ENCODE measurements at places on chromosomes 2 and 18.

DNA sequence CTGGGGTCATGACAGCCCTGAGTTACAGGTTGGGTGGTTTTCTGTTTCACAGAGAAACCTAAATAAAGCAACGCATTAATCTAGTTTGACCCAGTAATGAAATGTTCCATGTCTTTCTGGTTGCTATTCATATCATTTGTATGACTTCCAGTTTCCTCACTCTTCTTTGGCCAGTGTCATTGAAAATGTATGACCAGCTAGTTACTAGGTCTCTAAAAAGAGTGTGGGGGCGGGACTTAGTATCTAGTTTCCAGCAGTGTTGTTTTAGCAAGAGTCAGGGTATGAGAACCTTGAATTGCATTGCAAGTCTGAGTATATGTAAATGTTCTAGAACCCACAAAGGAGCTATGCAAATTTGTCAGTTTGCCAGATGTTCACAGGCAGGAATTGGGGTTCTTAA lies 47.7 kb downstream of the SLC9A2 start:
- DNase-seq = no peak

DNA sequence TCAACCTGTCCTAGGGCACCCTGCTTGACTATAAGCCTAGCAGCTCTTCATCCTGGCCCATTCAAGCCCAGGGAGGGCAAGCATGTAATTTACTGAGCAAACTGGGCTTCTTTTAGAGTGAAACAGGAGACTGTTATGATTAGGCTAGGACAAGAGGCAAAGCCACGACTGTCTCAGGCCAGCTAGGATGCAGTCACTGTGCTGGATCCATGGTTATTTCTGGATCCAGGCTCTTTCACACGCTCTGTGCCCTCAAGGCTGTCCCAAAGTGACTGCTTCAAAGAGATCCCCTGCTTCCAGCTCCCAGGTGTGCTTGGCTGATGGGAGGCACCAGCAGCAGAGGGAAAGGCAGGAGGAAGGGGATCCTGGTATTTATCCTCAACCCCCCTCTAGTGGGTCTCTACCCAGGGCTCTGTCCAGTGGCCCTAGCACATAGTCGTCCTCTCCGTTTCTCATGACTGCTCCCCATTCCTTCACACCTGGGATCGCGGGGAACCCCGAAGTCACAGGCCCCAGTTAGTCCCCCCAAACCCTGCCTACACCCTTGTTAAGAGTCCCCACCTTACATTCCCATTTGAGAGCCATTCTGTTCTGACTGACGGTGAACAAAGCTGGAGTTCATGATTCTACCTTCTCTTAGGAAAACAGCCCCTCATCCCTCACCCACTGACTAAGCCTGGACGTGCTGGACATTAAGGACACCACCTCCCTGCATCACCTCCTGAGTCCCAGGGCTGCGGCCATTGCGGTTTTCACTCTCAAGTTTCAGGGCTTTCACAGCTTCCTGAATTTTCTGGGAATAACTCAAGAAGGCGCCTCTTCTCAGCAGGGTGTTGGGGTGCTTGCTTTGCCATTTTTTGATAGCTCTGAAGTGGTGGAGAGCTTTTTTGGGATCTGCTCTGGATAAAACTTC lies 63.2 kb downstream of the POLR1A start:
- no peak for DNase-seq

DNA sequence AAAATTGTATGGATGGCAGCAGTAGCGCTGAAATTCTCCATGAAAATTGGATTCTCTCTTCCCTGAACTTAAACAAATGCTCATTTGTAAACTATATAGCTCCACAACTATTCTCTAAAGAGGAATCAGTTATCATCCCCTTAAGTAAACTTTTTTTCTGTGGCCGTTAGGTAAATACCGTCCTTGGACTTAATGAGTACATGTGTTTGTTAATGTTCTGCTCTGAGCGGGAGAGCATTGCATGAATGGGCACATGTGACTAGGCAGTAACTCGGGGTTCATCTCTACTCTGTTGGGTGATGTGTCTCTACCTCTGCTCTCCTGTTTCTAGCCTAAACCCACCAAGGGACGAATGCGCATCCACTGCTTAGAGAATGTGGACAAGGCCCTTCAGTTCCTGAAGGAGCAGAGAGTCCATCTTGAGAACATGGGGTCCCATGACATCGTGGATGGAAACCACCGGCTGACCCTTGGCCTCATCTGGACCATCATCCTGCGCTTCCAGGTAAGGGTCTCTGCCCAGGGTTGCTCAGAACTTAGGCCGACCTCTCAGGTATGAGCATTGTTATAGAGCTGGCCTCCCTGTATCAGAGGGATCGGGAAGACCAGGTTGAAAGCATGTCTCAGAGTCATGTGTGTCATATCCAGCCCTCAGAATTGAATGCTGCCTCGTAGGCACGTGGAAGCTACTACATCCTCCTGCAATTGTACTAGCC lies 111.5 kb upstream of the EML6 start:
- no peak for DNase-seq

DNA sequence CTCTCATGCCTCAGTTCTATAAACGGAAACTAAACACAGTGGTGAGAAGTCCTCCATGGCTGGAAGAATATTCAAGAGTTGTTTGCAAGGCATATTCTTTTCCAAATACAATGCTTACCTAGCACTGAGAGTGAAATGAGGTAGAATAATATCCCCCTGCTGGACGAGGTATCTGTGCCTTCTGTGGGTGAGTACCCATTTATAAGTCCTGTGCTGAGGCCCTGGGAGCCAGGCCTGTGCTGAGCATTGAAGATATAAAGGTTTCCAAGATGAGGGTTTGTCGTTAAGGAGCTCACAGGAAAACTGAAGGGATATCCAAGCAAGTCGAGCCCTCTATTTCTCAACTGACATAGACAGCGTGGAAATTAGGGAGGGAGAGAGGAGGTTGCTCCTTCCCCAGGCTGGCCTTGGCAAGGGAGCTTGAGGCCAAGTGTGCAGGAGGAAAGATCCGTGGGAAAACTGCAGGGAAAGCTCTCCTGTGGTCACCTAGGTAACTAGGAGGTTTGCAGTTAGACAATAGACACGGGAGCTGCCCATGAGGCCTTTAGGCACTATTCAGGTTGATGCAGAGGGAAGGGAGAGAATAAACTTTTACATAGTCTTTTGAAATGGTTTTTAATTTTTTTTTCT lies 17.6 kb downstream of the PTPRM start:
- no peak for DNase-seq

DNA sequence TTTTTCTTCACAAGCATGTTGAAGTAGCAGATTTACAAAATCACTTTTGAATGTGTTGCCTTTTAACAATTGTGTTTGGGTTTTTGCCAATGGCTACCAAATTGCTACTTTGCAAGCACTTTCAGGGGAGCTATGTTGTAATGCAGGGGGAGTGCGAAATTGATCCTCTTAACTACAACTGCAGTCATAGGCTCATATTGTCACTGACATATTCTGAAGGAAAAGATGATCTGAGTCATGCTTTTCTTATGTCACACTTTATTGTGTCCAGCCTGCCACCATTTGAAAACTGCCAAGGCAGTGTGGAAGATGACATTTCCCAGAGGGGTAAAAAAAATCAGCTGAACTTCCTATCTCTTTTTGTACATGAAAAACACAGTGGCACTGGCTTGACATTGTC lies 74.9 kb downstream of the GPD2 start:
- no peak for DNase-seq

- DNase-seq = no peak
These were observed 314.0 kb upstream of the REV1 start for GRCh38 chr2:99803846-99804245.

DNA sequence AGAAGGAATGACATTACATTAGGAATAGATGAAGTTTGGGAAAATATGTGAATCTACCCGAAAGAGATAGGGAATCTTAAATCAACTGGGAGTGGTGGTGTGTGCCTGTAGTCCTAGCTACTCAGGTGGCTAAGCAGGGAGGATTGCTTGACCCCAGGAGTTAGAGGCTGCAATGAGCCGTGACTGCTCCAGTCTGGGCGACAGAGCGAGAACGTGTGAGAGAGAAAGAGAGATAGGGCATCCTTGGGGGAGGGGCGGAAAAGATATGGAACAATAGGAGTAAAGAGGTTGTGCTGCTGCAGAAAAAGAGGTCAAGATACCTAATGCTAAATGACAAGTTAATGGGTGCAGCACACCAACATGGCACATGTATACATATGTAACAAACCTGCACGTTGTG lies 47.1 kb upstream of the ADAM23 start:
- DNase-seq = no peak

- no peak for DNase-seq
These were observed 258.8 kb downstream of the GBX2 start for GRCh38 chr2:235909358-235909757.

DNA sequence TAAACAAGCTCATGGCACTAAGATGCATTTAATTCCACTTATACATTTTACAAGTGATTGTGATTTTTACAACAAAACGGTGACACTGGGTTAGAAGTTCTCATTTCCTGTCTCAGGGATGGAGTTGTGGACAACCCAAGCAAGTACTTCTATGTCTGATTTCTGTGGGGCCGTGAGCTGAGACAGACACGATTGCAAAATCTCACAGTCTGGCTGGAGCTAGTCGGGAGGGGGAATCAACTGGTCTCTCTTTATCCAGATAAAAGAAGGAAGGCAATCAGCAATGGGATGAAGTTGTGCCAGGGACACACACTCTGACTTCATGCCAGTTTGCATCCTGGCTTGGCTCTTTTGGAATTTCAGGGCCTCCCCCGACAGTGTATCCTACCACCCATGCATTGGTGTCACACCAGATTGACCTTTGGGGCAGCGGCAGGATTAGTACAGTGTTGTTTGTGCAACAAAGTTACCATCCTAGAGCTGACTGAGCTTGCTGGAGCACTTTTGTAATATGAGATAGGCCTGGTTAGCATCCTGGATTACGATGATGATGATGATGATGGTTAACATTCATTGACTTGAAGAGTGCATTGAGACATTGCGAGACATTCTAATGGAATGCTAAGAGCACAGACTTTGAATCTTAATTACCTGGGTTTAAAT lies 98.8 kb downstream of the CTAGE1 start:
- peak; percentile 25 for DNase-seq

DNA sequence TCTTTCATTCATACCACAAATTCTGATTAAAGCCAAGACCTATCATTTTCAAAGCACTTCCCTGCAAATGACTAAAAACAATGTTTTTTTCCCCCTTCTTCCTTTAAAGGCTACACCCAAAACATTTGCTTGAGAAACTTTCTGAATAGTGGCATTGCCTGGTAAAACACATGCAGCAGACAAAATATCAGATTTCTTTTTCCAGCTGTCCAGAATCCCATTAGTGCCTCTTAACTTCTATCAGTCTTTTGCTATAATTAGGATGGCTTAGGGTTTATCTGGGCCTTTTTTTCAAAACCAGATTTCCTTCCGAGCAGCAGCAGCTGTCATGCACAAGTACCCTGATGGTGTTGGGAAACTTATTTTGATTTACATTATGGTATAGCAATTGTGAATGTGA lies 50.6 kb downstream of the ALPK2 start:
- no peak for DNase-seq

DNA sequence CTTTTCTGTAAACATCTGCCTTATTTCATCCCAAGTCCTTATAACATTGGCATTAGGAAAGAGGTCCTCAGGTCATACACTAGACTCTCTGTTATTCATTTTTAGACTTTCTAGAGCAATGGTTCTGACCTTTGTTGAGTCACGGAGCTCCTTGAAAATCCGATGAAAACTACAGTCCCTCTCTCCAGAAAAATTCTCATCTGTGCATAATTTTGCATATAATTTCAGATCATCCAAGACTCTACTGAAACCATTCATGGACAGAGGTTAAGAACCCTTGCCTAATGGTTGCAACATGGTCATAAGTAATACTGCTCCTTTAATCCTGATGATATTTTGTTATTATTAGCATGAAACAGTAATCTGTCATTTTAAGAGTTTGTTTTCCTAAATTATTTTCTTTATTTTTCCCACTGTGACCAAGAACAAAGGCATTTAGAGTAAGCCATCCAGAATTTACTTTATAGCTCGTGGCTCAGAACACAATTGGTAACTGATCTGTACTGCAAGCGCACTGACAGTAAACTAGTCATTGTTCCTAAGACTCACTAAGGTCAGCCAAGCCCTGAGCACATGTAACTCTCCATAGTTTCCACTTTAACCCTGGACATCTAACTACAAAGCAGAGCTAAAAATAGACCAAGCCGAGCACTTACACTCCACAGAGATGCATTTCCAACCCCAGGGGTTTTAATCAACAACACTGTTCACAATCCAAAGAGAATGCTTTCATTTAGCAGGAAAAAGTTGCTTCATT lies 8.4 kb downstream of the MYOM1 start:
- no peak for DNase-seq

GRCh38 chr2:168705534-168706470 lies 96.6 kb upstream of the NOSTRIN start:
- DNase-seq = peak; percentile 57

- DNase-seq = no peak
These were observed 3.1 kb upstream of the MALT1 start for GRCh38 chr18:58668211-58668610.

DNA sequence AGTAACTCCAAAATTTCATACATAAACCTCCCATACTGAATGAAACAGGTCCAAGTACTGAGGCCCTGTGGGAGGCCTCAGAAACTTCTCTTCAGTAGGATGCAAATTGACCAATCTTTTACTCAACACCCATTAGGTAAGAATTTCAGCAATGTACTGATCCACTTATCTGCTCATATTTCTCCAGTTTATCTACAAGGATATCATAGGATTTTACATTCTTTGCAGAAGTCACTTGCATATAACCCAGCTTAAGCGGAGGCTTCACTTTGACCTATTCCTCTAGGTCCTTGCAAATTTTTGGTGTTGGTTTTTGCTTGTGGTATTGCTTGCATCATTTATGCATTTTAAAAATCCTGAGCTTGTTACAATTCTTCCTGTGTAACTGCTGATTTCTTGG lies 28.8 kb upstream of the SLC3A1 start:
- no peak for DNase-seq

DNA sequence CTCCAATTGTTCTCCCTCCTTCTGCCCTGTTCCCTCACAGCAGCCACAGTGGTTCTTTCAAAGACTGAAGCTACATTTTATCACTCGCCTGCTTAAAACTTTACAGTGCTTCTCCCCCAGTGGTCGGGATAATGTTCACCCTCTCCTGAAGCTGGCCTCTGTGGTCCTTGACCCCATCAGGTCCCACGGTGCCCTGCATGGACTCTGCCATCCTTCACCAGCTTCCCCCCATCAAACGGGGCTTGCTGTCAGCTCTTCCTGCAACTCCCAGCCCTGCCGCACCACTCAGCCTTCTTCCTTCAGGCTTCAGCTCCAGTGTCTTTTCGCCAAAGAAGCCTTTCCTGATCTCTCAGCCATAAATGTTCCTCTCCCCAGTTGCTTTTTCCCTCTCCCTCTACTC lies 118.1 kb downstream of the NEDD4L start:
- DNase-seq = no peak

GRCh38 chr2:172404824-172405223 lies 22.6 kb upstream of the ITGA6 start:
- DNase-seq = no peak

DNA sequence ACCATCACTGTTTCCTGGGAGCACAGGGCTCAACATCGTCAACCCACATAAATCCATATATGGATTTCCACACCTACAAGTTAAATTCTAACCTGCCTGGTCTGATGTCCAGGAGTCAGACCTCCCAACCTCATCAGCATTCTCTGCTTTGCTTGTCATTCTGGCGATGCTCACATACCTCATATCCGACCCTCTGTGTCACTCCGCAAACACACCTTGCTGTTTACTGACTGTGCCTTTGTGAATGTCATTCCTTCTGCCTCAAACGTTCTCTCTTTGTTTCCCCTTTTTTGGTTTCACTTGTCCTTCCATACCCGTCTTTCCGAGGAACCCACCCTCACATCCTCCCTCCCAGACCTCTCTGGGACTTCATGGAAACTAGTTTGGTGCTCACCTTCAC lies 187.1 kb downstream of the ACTR3 start:
- DNase-seq = no peak

GRCh38 chr2:112141626-112142007 lies 3.4 kb downstream of the FBLN7 start:
- no peak for DNase-seq

GRCh38 chr2:54634564-54635511 lies 88.6 kb upstream of the EML6 start:
- no peak for DNase-seq

All from NB4 (cell line).